ENCODE measurements at places on chromosomes 16 and 17.

- peak; percentile 94 for DNase-seq
These were observed 14.0 kb upstream of the BAIAP2 start for GRCh38 chr17:81020767-81021497.

GRCh38 chr17:1270210-1271029 lies at the start of gene BHLHA9:
TSS of gene BHLHA9 (plus strand) at chr17:1270444. CDS start at chr17:1270564, 120 bp downstream.
- DNase-seq, result no peak

GRCh38 chr17:32962320-32962711 lies 29.3 kb upstream of the SPACA3 start:
- DNase-seq, result no peak

- DNase-seq, result no peak
These were observed 78.6 kb upstream of the ZNF469 start for GRCh38 chr16:88303890-88304819.

DNA sequence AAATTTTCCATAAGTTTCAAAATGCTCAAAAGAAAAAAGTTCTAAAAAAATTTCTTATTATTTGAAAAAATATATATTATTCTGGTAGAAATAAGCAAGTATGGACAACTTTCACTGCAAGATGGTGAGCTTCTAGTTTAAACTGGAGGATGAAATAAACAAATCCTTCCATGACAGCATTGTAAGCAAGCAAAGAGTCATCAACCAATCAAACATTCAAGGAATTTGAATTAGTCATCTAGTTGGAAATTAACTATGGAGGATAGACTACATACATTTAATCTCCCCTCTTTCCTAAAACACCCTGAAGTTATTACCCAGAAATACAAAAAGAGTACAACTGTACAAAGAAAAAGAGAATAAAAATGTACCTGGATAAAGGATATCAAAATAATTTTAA lies 51.0 kb upstream of the IRX5 start:
- DNase-seq, result no peak

GRCh38 chr16:81496742-81497141 lies 52.1 kb downstream of the CMIP start:
- DNase-seq, result no peak

GRCh38 chr17:75940727-75941441 lies at the start of gene FBF1:
TSS of gene FBF1 (minus strand) at chr17:75941042. CDS start at chr17:75938149, 2,893 bp downstream.
- peak; percentile 93 for DNase-seq

- no peak for DNase-seq
These were observed 28.5 kb downstream of the CUEDC1 start for GRCh38 chr17:57926723-57927047.

DNA sequence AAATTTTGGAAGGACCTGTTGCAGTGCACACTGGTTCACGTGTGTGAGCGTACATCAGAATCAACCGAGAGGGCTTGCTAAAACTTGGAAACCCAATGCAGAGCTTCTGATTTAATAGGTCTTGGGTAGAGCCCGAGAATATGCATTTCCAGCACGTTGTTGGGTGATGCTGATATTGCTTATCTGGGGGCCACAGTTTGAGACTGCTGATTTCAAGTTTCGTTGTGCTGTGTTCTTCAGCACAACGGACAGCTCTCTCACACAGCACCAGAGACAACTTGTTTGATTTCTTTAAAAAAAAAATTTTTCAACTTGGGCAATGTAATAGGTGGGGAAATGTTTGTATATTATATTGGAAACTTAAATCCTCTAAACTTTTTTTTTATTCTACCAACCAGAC lies 9.4 kb downstream of the OR4D2 start:
- DNase-seq, result no peak

DNA sequence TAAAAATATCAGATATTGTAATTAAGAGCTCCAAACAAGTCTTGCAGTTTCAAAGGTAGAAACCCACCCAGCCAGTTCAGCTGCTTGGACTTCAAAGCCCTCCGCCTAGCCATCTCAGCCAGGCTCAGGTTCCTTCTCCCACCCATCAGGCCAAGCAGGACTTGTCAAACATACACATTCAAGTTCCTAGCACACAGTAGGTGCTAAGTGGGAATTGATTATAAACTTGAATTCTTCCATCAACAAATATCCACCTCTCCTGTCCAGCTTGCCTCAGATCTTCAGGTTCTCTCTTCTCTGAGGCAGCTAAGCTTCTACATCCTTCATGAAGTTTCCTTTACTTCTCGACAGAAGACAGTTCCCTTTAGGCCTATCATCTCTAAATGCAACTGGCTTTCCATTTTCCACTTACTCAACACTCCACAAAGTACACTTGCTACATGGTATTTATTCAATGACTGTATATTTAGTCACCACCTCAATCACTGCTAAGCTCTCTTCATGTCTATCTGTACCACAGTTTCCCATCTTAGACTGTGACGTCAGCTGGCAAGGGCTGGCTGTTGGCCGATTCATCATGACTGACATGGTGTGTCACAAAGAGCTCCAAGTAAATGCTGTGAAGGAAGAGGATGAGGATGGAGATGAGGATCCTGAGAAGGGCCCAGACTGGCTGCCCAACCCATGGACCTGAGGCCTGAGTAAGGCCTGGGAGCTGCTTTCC lies 13.3 kb upstream of the COG7 start:
- no peak for DNase-seq

- no peak for DNase-seq
These were observed 12.8 kb downstream of the PDK2 start for GRCh38 chr17:50107790-50108414.

GRCh38 chr17:81831957-81832607 lies 1.0 kb downstream of the MCRIP1 start:
- DNase-seq, result peak; percentile 32

- DNase-seq, result no peak
These were observed 311.5 kb upstream of the KCNJ16 start for GRCh38 chr17:69763503-69763902.

DNA sequence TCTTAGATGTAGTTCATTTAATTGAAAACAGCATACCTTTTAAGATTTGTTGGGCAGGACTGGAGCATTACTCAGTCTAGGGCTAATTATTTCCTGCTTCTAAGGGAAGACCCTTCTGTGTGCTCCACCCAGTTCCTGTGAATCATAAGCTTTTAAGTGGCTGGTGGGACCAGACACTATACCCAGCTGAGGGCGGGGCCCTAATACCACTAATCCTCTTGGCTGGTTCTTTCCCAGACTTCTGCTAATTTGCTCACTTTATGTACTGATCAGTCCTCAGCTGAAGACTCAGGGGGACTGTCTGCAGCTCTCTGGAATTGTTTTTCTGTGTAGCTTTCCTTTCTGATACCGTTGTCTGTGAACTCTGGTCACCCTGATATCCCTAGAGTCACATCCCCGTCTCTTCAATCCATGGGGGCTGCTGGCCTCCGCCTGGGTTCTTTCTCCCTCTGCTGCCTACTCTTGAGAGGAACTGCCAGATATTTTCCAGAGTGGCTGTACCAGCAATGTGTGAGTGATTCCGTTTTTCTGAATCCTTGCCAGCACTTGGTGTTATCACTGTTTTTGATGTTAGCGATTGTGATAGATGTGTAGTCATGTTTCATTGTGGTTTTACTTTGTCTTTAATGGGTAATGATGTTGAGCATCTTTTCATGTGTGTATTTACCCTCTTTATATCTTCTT lies 35.1 kb downstream of the MFSD11 start:
- DNase-seq, result no peak

GRCh38 chr17:80163336-80163735 lies 6.5 kb upstream of the CARD14 start:
- no peak for DNase-seq

DNA sequence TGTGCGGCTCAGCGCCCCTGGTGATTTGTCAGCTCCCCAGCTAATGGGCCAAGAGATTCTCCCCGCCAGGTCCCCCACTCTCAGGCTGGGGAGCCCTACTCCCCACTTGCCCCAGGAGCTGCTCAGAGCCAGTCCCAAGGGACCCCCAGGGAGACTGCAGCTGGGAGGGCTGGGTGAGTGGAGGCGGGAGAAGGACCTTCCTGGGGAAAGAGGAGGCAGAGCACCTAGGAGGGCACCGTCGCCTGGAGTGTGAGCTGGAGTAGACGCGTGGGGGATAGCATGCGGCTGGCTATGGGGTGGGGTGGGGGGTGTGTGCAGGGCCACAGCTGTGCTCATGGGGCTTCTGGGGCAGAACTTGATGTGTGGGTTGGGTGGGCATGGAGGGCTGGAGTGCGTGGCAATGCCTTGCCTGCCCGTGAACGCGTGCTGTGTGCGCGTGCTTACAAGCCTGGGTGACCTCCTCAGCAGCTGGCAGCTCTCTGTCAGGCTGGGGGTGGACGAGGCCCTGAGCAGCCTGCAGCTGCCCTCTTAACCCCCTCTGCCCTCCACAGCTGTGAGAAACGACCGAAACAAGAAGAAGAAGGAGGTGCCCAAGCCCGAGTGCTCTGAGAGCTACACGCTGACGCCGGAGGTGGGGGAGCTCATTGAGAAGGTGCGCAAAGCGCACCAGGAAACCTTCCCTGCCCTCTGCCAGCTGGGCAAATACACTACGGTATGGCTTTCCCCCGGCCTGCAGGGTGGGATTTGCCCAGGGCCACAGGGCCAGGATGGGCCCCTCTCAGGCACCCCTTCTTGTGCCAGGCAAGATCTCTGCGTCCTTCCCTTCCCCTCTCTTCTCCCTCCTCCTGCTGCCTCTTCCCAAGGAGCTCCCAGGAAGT lies 12.9 kb downstream of the GJD3 start:
- DNase-seq, result no peak

- no peak for DNase-seq
These were observed 7.8 kb upstream of the IRF8 start for GRCh38 chr16:85891033-85891775.

DNA sequence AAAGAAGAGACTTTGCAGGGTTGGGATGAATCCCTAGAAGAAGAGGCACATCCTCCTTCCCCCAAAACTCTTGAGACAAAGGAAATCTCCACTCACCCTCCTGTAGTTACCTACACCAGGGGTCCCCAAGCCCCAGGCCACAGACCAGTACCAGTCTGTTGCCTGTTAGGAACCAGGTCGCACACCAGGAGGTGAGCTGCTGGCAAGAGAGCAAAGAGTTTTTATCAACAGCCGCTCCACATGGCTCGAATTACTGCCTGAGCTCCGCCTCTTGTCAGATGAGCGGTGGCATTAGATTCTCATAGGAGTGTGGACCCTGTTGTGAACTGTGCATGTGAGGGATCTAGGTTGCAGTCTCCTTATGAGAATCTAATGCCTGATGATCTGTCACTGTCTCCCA lies 98.9 kb downstream of the CCT6B start:
- no peak for DNase-seq

DNA sequence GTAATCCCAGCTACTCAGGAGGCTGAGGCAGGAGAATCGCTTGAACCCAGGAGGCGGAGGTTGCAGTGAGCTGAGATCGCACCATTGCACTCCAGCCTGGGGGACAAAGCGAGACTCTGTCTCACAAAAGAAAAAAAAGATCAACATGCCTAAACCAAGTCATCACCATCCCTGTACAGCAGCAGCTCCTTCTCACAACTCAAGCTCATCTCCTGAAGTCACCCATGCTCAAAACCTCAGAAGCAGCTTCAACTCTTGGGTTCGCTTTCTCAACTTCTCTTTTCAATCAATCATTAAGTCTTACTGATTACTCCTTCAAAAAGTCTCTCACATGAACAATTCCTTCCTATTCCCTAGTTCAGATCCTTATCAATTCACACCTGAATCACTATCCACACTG lies 31.3 kb downstream of the PHLPP2 start:
- DNase-seq, result no peak

DNA sequence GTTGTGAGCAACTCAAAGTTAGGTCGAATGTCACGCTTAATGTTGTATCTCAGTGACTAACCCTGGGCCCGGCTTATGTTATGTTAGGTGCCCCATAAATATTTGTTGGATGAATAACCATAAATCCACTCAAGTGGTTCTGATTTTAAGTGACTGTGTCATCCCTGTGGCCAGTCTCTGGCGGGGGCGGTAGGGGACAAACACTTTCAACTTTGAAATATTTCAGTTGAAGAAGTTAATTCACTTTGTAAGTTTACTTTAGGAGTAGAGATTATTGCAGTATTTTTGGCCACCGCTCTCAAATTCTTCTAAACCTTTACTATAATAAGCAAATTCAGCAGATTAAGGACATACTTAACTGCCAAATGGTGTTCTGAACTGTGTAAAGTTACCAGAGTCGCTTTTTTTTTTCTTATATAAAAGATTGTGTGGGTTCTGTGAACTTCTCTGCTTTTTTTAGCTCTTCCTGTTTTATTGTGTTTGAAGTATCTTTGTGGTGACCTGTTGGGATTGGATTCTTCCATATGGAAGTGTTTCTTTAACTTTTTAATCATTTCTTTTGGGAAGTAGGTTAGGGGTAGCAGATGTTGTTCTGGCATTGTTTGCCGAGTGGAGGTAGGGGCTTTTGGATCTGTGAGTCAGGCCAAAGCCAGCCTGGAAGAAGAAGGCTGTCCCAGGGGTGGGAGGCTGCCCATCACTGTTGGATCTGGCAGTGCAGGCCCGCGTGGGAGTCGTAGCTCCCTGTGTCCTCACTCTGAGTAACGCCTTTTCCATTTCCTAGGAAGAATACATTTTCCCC lies 61.4 kb upstream of the TBX2 start:
- DNase-seq, result no peak

DNA sequence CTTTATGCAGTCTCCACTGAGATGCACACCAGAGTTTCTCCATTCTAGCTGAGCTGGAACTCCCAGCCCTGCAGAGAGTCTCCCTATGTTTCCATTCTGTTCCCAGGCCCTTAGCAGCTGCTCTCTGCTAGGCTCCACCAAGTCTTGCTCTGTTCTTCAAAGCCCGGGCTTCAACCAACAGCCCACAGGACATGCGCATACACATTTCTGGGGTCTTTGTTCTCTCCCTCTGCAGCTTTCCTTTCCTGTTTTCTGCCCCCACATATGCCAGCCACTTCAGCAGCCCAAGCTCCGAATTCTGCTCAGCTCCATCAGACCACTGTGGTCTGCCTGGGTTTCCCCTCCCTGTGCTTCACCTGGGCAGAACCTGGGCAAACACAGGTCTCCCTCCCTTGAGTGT lies 205.9 kb downstream of the CBLN1 start:
- no peak for DNase-seq

- DNase-seq, result no peak
These were observed 37.3 kb upstream of the MMD start for GRCh38 chr17:55458978-55459377.

DNA sequence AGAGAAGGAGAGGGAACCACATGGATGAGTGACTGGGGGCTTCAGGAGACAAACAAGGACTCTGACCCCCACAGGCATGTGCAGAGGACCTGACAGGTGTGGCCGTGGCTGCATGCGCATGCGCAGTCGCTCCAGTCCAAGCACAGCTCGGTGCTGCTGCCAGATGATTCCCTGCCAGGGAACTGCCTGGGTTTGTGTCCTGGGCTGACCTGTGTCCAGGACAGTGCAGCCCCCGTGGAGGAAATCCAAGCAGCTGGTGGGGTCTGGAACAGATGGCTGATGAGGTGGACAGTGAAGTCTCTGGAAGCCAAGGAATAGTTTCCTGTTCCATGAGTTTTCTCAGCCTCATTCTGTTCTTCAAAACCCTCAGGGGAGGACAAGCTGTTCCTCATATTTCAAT lies 27.3 kb downstream of the LASP1 start:
- peak; percentile 28 for DNase-seq

GRCh38 chr17:50151937-50152547 lies 1.6 kb upstream of the PPP1R9B start:
- DNase-seq, result peak; percentile 79

GRCh38 chr17:39012725-39013124 lies 45.5 kb upstream of the FBXO47 start:
- DNase-seq, result no peak

Measured in C1 segment of cervical spinal cord (tissue), 14 donors.